Skeletal muscle tissue (tissue), 5 donors: ENCODE measurements at places on chromosomes 12 and 14. TPM values are rescaled to one million over a fixed set of nuclear protein-coding genes. Genes with fewer than 3 reads are reported as not detected.

The TGFB3 gene
- total RNA-seq: 58.5 TPM

The KCNH5 gene
- under 0.01 TPM for total RNA-seq

The OAS2 gene
- 6.8 TPM for total RNA-seq

The LEMD3 gene
- 30.8 TPM for total RNA-seq

The BIN2 gene
- total RNA-seq: 3.1 TPM

The RARG gene
- total RNA-seq: 12.5 TPM

The AQP6 gene
- 0.52 TPM for total RNA-seq

The JPH4 gene
- total RNA-seq: 1.0 TPM

The WSCD2 gene
- 5.7 TPM for total RNA-seq

The BCL11B gene
- total RNA-seq: 1.0 TPM

The WNT1 gene
- total RNA-seq: not detected

The FBXW8 gene
- 8.9 TPM for total RNA-seq

The KCNC2 gene
- 0.52 TPM for total RNA-seq

The IFNG-AS1 gene
- total RNA-seq: 1.0 TPM

The SMOC1 gene
- total RNA-seq: 3.1 TPM

The TAS2R8 gene
- total RNA-seq: not detected

The OR4Q3 gene
- not detected for total RNA-seq

The FKBP11 gene
- 5.7 TPM for total RNA-seq

The DLGAP5 gene
- total RNA-seq: 4.2 TPM

The PZP gene
- total RNA-seq: 1.0 TPM

The PCED1B gene
- total RNA-seq: 1.0 TPM

The EIF2B2 gene
- 18.8 TPM for total RNA-seq

The MSI1 gene
- total RNA-seq: 1.0 TPM

The APOLD1 gene
- total RNA-seq: 9.9 TPM

The DNAL1 gene
- total RNA-seq: 5.2 TPM

The KRT81 gene
- total RNA-seq: not detected

The ART4 gene
- not detected for total RNA-seq

The FSCB gene
- total RNA-seq: not detected

The TAOK3 gene
- total RNA-seq: 9.4 TPM

The TGM1 gene
- 0.52 TPM for total RNA-seq

The GOLGA5 gene
- total RNA-seq: 26.6 TPM

The RERGL gene
- 1.0 TPM for total RNA-seq

The LRTM2 gene
- not detected for total RNA-seq

The RASSF8 gene
- 29.7 TPM for total RNA-seq

The MDM2 gene
- total RNA-seq: 85.1 TPM

The GEMIN2 gene
- total RNA-seq: 29.2 TPM

The SAMD4A gene
- total RNA-seq: 52.2 TPM

The CYP46A1 gene
- 2.1 TPM for total RNA-seq

The RND1 gene
- total RNA-seq: under 0.01 TPM

The CNTN1 gene
- total RNA-seq: 27.1 TPM

The LRRC10 gene
- total RNA-seq: 0.52 TPM

The HVCN1 gene
- total RNA-seq: 5.2 TPM

The SNAPC1 gene
- 5.2 TPM for total RNA-seq

The KLRC1 gene
- 1.0 TPM for total RNA-seq

The TMEM229B gene
- total RNA-seq: 0.52 TPM

The GZMH gene
- total RNA-seq: not detected
